Fibroblast of the aortic adventitia (primary cell): ENCODE measurements at places on chromosomes 12 and 14.
A peak's percentile ranks its signal among the peaks of the same experiment; 100 is the strongest.

DNA sequence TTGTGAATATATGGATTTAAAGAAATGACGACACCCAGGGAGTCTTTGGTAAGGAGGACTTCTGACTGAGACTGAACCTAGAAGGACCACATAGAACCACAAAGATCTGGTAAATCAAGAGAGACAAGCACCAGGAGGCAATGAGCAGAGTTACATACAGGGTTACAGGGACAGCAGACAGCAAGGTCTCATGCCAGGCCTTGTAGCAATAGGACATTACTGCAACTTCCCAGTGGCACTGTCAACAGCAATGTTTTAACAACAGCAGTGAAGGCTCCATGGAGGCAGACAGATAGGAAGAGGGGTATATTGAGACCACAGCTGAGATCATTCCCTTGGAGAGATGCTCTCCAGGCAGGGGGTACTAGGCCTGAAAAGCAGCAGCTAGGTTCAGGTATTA is 18.5 kb downstream of the CPNE8 start:
- DNase-seq = no peak

- no peak for DNase-seq
Measured at GRCh38 chr12:80769553-80770140, 52.9 kb downstream of the MYF5 start.

- DNase-seq = no peak
Measured at GRCh38 chr12:25677232-25677937, 124.3 kb upstream of the LMNTD1 start.

GRCh38 chr14:95052016-95052585 is 105.2 kb downstream of the DICER1 start:
- DNase-seq = no peak

GRCh38 chr12:68497702-68498101 is 113.0 kb upstream of the RAP1B start:
- peak; percentile 93 for DNase-seq

- DNase-seq = no peak
Measured at GRCh38 chr12:108328420-108328819, 10.7 kb downstream of the CMKLR1 start.

DNA sequence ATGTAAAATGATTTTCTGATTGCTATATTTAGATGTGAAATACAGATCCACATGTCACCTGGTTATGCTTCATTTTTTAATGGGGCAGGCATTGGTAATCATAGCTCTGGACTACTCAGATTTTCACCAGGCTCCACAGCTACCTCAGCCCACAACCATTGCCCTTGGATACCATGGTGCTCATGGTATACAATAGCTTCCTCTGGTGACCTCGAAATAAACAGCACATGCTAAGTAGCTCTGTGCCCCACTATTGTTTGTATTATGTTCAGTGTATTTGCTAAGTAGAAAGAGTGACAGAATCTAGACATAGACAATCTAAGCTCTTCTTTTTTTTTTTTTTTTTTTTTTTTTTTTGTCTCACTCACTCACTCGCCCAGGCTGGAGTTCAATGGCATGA is 274.4 kb upstream of the USP15 start:
- no peak for DNase-seq

DNA sequence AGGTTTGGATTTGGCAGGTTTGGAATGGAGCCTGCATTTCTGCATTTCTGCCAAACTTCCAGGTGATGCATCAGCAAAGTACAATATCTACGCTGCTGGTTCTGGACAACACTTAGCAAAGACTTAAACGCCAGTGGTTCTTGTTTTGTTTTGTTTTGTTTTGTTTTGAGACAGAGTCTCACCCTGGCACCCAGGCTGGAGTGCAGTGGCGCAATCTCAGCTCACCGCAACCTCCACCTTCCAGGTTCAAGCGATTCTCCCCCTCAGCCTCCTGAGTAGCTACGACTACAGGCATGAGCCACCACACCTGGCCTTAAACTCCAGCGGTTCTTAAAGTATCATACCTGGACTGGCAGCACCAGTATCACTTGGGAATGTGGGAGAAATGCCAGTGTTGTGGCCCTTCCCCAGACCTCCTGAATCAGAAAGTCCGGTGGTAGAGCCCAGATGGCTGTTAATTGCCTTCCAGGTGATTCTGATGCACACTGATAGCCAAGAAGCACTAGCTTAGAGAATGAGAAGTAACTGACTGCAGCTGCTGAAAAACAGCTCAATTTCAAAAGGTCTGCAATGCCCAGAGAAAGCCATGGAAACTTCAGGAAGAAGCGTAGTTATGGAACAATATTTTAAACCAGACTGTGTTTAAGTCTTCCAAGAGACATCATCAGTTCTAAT is 114.8 kb upstream of the FOXN3 start:
- no peak for DNase-seq

- no peak for DNase-seq
Measured at GRCh38 chr12:8680533-8680932, 17.3 kb upstream of the RIMKLB start.

DNA sequence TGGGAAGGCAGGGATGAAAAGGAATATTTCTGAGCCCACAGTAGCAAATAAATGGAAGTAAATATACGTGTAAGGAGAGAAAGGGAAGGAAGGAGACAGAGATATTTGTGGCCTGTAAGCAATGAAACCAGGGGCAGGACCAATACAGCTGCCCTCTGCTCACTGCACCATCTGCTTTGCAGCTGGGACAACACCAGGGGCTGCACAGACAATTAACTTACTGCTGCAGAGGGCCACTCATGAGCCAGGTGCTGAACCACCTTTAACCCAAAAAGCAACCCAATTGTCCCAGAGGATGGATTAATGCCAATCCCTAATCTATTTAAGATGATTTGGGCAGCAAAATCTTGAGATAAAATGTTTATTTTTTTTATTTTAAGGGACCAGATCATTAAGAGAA is 30.6 kb upstream of the TMX1 start:
- no peak for DNase-seq

GRCh38 chr12:54870617-54871016 is 16.3 kb downstream of the MUCL1 start:
- DNase-seq = no peak

- DNase-seq = peak; percentile 22
Measured at GRCh38 chr12:2960996-2961616, 1.9 kb downstream of the TEAD4 start.

GRCh38 chr14:89542786-89543424 is 125.9 kb upstream of the FOXN3 start:
- no peak for DNase-seq

GRCh38 chr12:15265875-15266274 is 44.7 kb upstream of the RERG start:
- peak; percentile 53 for DNase-seq

- peak; percentile 87 for DNase-seq
Measured at GRCh38 chr12:105420659-105421240, 90.3 kb downstream of the C12orf75 start.

DNA sequence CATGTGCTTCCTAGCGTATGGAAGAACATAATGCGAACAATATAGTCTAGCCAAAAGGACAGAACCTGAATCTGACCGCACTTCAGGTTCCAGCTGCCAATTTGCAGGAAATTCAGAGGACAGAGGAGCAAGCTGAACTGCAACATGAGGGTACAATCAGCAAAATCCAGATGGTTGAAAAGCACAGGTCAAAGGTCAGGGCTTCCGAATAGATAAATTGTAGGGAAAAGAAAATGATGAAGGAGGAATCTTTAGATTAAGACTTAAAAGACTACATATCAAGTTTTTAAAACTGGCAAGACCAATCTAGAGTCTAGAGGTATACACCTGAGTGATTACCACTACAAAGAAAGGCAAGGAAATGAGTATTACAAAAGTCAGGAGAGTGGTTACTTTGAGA is 42.1 kb upstream of the SELPLG start:
- DNase-seq = no peak

- DNase-seq = no peak
Measured at GRCh38 chr12:52517005-52517835, 3.0 kb downstream of the KRT5 start.

DNA sequence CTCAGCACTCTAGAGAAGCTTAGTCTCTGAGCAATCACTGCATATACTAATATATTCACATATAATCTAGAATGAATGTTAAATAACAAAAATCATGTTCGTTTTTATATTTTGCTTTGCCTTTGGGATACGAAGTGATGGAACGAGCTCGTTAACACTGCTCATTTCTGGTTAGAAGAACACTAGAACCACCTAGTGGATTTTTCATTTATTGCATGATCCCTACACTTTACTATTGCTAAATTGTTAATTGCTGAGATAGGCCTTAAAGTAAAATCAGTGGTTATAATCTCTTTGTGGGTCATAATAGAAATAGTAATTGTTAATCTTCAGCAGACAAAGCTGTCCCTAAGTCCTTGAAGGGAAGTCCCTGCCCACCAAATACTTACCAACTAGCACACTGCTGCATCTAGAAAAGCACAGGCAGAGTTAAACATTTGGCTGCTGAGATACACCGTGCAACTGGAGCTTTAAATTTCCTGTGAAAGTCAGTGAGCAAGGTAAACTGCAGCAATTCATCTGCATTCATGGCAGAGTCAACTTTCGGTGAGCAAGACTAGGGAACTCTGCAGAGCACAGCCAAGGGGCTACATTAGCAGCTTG is 353.7 kb downstream of the APAF1 start:
- DNase-seq = peak; percentile 67

DNA sequence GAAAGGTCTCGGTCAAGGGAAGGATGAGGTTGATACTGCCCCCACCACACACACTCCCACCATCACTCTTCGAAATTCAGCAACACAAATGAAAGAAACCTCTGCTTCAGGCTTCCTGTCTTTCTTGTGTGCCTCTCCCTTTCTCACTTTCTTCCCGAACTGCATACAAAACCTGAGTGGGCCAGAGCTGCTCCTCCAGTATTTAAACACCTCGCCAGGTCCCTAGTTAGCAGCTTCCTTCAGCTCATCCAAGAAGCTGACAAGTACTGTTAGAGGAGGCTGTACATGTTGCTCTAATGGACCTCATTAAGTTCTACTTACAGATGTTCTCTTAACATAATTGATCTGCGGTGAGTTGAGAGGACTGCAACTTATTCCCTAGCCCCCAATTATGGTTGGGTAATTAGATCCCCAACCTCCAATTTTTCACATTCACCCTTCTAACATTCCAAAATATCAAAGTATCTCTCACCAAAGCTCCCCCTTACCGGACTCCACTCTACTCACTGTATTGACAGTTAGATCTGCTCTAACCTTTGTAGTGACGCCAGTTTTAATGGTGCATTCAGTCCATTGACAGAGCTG is 4.1 kb upstream of the LMO3 start:
- DNase-seq = no peak

- peak; percentile 25 for DNase-seq
Measured at GRCh38 chr12:65106948-65107347, 14.2 kb downstream of the WIF1 start.
